ENCODE measurements at places on chromosomes 16 and 17.
A peak's percentile ranks its signal among the peaks of the same experiment; 100 is the strongest.

DNA sequence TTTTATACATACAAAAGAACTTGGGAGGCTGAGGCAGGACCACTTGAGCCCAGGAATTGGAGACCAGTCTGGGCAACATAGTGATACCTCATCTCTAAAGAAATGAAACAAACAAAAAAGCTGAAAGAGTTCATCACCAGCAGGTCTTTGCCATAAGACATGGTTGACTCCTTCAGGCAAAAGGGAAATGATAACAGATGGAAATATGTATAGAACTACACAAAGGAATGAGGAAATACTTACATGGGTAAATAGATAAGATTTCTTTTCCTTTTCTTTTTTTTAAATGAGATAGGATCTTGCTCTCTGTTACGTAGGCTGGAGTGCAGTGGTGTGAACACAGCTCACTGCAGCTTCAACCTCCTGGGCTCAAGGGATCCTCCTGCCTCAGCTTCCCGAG, 165.3 kb downstream of the PARN start:
- no peak overlapping the region for H3K4me3 ChIP-seq
- no peaks in the 10 kb centered on the region for H3K36me3 ChIP-seq
- H3K27me3 ChIP-seq: no peaks in the 10 kb centered on the region
- DNase-seq: no peak

DNA sequence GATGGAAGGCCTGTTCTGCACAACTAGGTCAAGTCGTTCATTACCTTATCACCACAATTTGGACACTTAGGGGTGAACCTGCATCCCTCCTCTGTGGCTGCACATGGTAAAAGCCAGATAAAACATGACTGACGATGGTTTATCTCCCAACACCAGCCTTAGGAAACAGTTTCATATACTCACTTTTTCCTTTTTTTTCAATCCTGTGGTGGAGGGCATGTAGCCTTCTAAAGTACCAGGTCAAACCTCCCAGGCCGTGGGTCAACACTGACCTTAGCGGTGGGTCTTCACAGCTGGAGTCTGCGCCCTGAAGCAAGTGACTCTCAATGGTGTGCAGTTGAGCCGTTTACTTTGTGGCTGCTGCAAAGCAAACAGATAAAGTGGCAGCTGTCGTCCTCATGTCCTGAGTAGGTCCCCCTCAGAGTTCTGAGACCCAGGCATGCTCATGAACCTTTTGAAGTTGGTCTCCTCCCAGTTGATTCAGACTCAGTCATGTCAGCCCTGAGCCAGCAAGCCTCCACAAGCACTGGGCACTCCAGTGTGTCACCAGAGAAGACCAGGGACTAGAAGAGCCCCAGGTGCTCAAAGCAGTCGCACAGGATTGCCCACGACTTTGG, 5.9 kb downstream of the FAHD1 start:
- no peak for DNase-seq
- H3K4me3 ChIP-seq: no peak overlapping the region
- H3K27ac ChIP-seq: no peak overlapping the region
- peaks cover 24% of the 10 kb centered on the region for H3K4me1 ChIP-seq

DNA sequence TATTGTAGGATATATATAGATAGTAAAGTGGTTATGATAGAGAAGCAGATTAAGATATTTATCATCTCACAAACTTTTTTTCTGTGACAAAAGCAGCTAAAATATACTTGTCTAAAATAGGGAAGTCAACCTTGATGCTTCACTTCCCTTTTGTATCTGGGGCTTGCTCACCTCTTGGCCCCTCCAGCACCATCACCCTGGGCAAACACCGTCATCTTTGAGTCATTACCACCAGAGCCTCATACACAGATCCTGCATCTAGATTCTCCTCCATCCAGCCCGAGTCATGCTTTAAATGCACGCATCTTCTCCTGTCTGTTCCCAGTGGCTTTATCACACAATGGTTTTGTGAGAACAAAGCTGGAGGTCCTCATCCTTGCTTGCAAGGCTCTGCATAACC, 1062.7 kb upstream of the EEF2KMT start:
- no peak overlapping the region for H3K4me3 ChIP-seq
- no peak for DNase-seq
- no peaks in the 10 kb centered on the region for H3K36me3 ChIP-seq
- H3K4me1 ChIP-seq: no peaks in the 10 kb centered on the region
- H3K27ac ChIP-seq: no peak overlapping the region

DNA sequence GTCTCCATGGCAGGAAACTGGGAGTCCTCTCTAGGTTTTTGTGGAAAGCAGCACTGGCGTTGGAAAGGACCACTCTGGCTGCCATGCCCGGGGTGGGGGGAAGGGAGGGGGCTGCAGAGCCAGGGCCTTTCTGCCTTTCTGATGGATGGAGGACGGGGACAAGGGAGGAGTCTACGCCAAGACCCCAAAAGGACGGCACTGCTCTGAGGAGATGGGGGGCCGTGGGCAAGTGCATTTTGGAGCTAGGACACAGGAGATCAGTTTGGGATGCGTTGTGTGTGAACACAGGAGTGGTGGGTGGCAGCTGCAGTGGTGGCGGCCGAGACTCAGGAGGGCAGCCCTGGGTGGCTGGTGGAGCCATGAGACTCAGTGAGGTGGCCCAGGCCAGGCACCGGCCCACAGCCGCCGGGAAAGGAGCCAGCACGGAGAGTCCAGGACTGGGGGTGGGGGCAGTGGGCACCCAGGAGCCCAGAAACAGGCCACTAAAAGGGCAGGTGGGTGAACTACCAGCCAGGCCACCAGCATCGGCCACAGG, 2.0 kb downstream of the CENPX start:
- no peak overlapping the region for H3K27ac ChIP-seq
- H3K27me3 ChIP-seq: no peaks in the 10 kb centered on the region
- H3K36me3 ChIP-seq: peaks cover 4% of the 10 kb centered on the region

DNA sequence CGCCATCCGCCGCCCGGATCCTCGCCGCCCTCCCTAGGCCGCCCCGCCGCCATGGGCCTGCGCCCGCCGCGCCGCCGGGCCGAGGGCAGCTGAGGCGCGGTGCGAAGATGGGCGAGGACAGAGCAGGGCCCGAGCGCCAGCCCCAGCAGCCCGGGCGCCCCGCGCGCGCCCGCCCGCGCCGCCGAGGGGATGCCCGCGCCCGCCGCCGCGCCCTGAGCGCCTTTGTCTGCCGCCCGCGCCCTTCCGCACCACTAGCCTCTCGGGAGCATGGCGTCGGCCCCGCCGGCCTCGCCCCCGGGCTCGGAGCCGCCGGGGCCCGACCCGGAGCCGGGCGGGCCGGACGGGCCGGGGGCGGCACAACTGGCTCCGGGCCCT, 278 bp downstream of the RAB11FIP3 start:
- no peak for DNase-seq
- H3K36me3 ChIP-seq: no peaks in the 10 kb centered on the region
- peak overlapping the region; percentile 82 for H3K4me3 ChIP-seq
- peak overlapping the region; percentile 94 for H3K27ac ChIP-seq
- peaks cover 23% of the 10 kb centered on the region for H3K4me1 ChIP-seq

DNA sequence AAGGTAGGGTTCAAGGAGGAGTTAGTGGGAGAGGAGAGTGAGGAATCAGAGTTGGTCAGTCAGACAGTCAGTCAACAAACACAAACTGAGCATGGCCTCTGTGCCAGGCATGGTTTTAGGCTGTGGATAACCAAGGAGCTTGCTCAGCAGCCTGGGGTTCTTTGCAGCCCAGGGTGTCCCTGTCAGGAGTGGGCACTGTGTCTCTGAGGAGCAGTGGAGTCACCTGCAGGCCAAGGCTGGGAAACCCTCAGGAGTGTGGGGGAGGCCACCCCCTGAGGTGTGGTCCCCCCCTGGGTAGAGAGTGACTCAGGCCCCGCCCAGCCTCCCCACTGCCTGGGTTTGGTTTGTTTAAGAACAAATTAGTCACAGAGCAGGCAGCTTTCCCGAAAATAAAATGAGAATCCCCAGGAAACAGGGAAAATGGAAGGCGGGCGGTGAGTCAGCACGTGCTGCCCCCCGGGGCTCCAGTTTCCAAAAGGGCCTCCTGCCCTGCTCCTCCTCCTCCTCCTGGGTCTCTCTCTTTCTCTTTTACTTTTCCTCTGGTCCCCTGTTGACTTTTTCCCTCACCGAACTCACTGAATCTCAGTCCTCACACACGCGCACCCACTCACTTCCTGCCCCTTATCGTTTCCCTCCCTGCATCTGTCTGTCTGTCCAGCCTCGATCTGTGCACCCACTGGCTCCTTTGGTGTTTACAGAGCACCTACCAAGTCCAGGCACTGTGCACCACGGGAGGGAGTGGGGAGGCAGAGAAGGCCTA, 44.3 kb downstream of the SOCS3 start:
- H3K4me1 ChIP-seq: peaks cover 45% of the 10 kb centered on the region
- H3K27ac ChIP-seq: peak overlapping the region; percentile 82
- no peaks in the 10 kb centered on the region for H3K36me3 ChIP-seq
- peak; percentile 73 for DNase-seq

- no peaks in the 10 kb centered on the region for H3K27me3 ChIP-seq
- no peaks in the 10 kb centered on the region for H3K36me3 ChIP-seq
- peaks cover 7% of the 10 kb centered on the region for H3K4me1 ChIP-seq
- H3K27ac ChIP-seq: no peak overlapping the region
Observed at GRCh38 chr16:87327798-87328495, 10.8 kb upstream of the C16orf95 start.

- no peak for DNase-seq
- H3K4me3 ChIP-seq: no peak overlapping the region
- no peaks in the 10 kb centered on the region for H3K36me3 ChIP-seq
Observed at GRCh38 chr17:8557176-8557806, 73.2 kb downstream of the MYH10 start.

GRCh38 chr16:82629441-82630027, 2.8 kb downstream of the CDH13 start:
- no peaks in the 10 kb centered on the region for H3K36me3 ChIP-seq
- H3K27me3 ChIP-seq: no peaks in the 10 kb centered on the region
- no peak overlapping the region for H3K4me3 ChIP-seq
- peaks cover 73% of the 10 kb centered on the region for H3K4me1 ChIP-seq
- no peak for DNase-seq

- DNase-seq: no peak
- no peaks in the 10 kb centered on the region for H3K4me1 ChIP-seq
- H3K27ac ChIP-seq: no peak overlapping the region
Observed at GRCh38 chr17:75315541-75316243, 26.5 kb upstream of the SLC25A19 start.

DNA sequence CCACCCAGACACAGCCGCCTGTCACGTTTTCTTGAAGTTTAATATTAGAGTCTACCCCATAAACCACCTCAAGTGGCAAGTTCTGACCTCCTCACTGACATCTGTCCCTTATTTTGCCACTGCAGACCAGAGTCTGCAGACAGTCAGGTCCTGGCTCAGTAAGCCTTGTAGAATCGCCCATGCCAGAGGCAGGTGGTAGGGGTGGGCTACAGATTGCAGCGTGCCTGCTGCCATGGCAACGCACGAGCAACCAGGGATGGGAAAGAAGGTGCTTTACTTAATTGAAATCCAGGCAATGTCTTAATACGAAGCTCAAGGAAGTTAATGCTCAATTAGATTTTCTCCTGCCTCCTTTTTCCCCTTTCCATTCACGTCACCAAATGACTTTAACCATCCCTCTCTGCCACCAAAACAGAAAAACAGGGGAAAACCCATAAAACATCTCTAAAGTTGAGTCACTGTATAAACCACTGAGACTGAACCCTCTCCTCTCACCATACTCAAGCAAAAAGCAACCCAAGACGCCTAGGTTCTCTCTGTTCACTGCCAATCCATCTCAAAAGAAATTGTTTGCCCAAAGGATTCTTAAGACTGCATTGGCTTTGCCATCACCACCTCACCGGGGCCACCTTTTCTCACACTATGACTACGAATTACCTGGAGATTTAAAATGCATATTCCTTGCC, 228.8 kb downstream of the SLC39A11 start:
- DNase-seq: no peak
- no peaks in the 10 kb centered on the region for H3K27me3 ChIP-seq
- no peak overlapping the region for H3K27ac ChIP-seq
- H3K36me3 ChIP-seq: no peaks in the 10 kb centered on the region
- no peak overlapping the region for H3K4me3 ChIP-seq
- no peaks in the 10 kb centered on the region for H3K4me1 ChIP-seq

DNA sequence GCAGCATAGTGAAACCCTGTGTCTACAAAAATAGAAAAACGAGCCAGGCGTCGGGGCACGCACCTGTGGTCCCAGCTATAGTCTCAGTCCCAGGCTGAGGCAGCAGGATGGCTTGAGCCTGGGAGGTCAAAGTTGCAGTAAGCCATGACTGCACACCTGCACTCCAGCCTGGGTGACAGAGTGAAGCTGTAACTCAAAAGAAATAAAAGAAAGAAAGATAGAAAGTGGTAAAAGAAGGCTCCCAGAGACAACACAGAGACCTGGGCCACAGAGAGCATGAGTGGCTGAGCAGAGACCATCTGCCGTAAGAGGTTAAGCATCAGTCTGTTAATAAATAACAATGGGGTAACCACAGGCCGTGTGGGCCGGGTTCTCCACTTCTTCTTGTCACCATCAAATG, 15.3 kb upstream of the HEXD start:
- H3K4me3 ChIP-seq: no peak overlapping the region
- H3K27me3 ChIP-seq: no peaks in the 10 kb centered on the region
- H3K27ac ChIP-seq: no peak overlapping the region
- peaks cover 38% of the 10 kb centered on the region for H3K36me3 ChIP-seq
- H3K4me1 ChIP-seq: peaks cover 4% of the 10 kb centered on the region
- no peak for DNase-seq
